ENCODE measurements at places on chromosomes 3 and 15.
A peak's percentile ranks its signal among the peaks of the same experiment; 100 is the strongest.

- DNase-seq, result peak; percentile 63
Observed at GRCh38 chr3:38521391-38521987, 25.3 kb downstream of the EXOG start.

GRCh38 chr3:2247831-2248230 is 149.2 kb downstream of the CNTN4 start:
- no peak for DNase-seq

- no peak for DNase-seq
Observed at GRCh38 chr3:35194666-35195065, 444.7 kb upstream of the ARPP21 start.

- DNase-seq, result no peak
Observed at GRCh38 chr3:108428586-108428985, 81.8 kb downstream of the MYH15 start.

DNA sequence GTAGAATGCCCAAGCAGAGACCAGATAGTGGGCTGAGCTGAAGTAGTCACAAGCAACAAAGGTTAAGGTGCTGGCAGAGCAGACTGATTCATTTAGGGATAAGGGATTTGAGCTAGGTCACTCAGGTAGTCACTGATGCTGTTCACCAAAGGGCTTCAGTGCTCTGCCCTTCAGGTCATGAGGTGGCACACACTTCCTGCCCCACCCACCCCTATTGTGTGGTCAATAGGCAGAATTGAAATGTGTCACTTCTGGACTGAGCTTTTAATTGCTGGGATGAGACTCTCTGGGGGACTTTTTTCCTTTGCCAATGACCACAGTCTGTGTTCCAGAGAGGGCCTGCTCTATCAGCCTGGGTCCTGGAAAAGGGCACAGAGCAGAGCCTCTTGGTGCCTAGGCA is 2.9 kb upstream of the DIS3L start:
- DNase-seq, result no peak

- DNase-seq, result peak; percentile 50
Observed at GRCh38 chr15:85750319-85751290, 44.1 kb downstream of the KLHL25 start.

DNA sequence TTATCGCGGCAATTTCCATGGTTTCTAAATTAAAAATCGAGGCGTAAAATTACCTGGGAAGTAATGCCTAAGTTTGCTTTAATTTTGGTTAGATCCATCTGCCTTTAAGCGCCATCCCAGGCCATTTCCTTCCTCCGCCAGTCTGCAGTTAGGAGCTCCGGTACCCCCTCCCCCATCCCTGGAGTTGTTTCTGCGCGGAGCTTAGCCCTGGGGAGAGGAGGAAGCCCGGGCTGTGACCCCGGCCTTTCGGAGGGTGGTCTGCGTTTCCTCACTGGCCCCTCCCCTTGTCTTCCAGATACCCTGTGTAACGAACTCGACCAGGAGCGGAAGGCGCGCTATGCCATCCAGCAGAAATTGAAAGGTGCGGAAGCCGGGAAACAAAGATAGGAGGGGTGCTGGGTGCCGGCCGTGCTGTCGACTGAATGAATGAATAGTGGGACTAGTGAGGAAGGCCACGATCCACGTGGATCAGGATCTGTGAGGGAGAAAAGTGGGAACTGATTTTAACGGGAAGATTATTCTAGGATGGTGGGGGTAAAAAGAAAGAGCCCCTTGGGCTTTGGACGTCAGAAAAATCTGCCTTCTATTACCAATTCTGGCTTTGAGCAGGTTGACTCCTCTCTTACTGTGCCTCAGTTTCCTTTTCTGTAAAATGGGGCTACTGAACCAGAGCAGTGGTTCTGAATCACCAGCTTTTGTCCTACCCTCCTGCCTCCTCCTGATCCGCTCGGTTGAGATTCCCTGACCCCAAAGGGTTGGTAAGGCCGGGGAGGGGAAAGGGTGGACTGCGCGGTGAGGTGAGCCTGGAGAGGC is 6.7 kb downstream of the RNU6-1 start:
- peak; percentile 3 for DNase-seq

- DNase-seq, result peak; percentile 26
Observed at GRCh38 chr15:89139613-89140499, 51.6 kb downstream of the ABHD2 start.

GRCh38 chr15:27813139-27813538 is 286.0 kb downstream of the OCA2 start:
- DNase-seq, result no peak

DNA sequence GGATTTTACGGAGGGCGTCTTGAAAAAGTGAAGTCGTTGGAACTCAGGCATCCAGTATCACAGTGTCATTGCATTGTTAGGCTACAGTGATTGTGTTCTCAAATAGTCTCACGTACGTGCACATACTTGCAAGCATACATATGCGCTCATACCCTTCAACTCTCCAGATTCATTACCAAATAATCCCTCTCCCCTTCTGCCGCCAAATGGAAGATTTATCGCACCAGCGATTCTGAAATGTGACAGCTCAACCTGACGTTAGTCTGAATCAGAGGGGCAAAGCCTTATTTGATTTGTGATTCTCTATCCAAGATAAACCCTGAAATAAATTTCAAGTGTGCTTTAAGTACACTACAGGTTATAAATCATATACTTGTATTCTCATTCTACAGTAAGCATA is 119.4 kb downstream of the GADL1 start:
- DNase-seq, result no peak

DNA sequence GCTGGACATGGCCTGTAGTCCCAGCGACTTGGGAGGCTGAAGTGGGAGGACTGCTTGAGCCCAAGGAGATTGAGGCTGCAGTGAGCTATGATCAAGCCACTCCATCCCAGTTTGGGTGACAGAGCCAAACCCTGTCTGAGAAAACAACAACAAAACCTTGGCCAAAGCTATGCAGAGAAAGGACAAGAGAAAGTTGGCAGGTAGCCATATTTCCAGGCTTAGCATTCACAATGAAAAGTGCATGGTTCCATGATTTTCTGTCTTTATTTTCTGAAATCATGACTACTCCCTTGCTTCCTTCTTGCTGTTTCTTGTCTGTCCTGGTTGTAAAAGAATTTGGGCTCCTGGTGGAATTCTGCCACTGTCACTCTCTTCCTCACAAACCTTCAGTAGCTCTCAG is 284.6 kb upstream of the C2CD4B start:
- DNase-seq, result no peak

DNA sequence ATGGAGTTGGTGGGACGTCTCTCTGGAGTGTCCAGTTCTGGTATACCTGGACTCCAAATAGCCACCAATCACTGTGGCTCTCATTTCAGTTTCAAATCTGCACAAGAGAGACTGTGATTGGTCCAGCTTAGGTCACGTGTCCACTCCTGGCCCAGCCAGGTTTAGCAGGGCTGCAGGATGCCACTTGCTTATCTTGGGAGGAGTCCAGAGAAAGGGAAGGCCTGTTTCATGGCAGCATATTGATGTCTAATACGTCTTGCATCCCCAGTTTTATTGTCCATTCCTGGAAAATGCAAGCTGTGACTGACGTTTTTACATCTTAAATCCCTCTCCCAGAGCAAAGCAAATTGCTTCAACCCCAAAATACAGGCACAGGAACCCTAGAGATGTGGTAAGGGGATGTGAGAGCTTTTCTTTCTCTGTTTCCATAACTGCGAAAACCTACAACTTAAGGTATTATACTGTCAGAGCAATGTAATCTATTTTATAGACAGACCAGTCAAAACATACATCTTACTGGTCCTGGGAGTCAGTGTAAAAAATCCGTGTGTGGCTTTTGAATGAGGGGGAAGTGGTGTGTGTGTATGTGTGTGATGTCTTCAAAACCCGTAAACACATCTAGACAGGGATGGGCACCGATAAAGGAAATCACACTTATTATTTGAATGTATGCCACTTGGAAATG is 274.4 kb downstream of the TLE3 start:
- DNase-seq, result peak; percentile 49

DNA sequence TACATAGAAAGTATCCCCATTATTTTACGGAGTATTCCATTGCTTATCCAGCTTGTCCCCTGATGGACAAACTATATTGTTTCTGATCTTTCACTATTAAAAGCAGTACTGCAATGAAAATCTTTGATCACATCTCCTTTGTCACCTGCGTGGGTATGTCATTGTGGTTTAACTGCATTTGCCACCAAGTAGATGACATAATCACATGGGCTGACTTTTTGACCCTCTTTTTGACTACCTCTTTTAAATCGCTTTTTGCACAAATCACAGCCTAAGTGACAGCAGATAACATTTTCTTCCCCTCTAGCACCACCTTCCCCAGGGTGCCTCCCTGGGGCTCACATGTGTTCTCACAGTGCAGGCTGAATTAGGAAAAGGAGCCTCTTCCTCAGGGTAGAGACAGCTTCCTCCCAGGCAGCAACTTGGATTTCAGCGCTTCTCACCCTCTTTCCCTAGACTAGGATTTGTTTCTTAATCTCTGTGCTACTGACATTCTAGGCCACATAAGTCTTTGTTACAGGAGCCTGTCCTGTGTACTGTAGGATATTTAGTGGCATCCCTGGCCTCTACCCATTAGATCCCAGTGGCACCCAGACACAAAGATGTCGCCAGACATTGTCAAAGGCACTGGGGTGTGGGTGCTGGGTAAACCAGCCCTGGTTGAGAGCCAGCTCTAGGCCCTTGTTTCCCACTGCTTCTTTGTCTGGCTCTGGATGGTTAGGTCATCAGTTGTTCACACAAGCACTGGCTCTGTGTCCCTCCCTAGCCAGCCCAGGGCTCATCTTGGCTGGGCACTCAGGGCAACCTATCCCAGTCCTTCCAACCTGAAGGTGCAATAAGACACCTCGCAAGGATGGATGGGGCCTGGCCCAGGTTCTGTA is 1.3 kb upstream of the RBP1 start:
- DNase-seq, result no peak

- no peak for DNase-seq
Observed at GRCh38 chr3:8539419-8539818, 37.8 kb downstream of the LMCD1 start.

GRCh38 chr15:60590935-60591495 is 112.1 kb upstream of the ICE2 start:
- DNase-seq, result peak; percentile 65

DNA sequence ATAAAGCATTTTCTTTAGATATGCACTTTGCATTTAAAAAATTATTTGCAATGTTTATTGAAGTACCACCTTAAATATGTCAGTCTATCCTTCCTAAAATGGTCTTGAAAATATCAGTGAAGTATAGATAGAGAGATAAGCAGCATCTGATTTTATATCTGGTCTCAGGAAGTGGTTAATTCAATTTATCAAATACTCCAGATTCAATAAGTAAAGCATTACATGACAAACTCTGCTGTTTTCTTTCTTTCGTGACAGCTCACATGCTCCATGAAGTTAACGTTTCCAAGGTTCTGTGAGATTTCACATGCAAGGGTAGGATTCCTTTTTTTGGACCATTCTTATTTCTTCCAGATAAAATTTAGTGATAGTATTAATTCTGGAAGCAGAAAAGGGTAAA is 775.4 kb upstream of the ROBO1 start:
- no peak for DNase-seq

DNA sequence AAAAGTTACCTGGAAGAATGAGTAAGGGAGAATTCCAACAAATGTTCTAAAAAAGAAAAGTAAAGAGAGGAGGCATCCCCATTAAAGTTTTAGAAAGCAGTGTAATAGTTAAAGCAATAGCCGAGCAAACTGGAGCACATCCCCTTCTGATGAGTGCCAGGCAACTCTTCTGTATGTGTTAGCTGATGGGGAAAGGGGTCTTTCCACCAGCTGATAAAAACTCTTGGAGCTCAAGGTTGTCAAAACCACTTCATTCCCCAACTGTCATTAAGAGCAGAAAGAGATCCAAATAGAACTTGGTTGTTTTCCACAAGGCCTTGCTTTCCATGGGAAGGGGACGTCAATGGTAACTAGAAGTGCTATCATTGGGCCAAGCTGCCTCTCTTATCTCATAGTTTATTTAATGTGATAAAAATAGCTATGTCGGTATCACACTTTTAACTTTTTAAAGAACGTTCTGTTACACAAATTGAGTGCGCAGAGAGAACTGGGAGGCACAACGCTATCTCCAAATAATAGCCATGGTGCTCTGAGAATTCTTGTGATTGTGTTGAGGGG is 116.9 kb downstream of the POLR2M start:
- no peak for DNase-seq

DNA sequence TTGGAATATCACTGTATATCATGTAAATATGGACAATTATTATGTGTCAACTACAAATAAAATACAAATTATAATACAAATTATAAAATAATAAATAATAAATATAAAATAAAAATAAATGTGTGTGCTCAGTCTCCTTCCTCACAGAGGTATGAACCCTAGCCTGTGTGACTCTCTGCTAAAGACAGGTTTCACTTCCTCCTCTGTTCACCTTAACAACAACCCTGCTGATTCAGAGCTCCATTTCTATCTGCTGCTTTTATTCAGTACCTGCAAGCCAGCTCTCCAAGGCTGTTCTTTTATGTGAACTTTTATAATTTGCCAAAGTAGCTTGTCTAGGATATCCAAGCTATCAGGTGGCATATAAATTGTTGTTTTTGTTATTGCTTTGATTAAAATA is 610.7 kb upstream of the GRM7 start:
- DNase-seq, result no peak

GRCh38 chr3:171950373-171950772 is 89.0 kb upstream of the FNDC3B start:
- DNase-seq, result peak; percentile 59

- no peak for DNase-seq
Observed at GRCh38 chr15:40059821-40060220, 20.8 kb upstream of the SRP14 start.

DNA sequence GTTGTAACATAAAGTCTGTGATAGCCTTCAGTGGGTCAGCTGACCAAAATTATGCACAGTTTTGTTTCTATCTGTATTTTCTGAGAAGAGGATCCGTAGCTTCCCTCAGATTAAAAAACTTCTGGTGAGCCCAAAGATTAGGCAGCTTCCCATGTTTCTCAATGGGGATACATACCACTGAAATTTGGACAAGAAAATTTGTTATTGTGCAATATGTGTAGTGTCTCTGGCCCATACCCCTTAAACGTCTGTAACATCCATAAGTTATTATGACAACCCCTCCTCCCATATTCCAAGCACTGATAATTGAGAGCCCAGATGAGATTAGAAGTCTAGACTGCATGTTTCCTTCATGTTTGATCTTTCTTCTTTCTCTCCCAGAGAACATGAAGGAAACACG is 1.9 kb upstream of the MITF start:
- no peak for DNase-seq

GRCh38 chr15:90685591-90686434 is 31.3 kb upstream of the BLM start:
- no peak for DNase-seq

- no peak for DNase-seq
Observed at GRCh38 chr15:27223179-27223578, 252.2 kb downstream of the GABRG3 start.

- DNase-seq, result no peak
Observed at GRCh38 chr3:106018102-106018501, 149.3 kb upstream of the CBLB start.

GRCh38 chr3:41137686-41138111 is 61.6 kb upstream of the CTNNB1 start:
- DNase-seq, result no peak

GRCh38 chr3:42507252-42507651 is 4.8 kb downstream of the VIPR1 start:
- no peak for DNase-seq

DNA sequence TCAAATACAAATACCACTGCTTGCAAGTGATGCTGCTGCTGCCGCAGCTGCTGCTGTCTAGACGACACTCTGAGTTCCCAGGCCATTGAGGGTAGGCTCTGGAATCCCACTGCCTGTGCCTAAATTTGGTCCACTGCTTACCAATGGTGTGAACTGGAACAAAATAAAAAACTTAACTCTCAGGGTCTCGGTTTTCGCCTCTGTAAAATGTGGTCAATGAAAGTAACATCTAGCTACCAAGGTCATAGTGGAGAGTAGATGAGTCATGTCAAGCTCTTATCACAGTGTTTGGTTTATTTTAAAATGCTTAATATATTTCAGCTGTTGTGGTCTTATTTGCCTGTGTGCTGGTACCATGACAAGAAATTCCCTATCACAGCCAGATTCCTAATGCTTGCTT is 299.3 kb downstream of the CLSTN2 start:
- no peak for DNase-seq
